ENCODE measurements at places on chromosomes 3 and 15.

GRCh38 chr15:31585240-31585639 lies 258.6 kb downstream of the KLF13 start:
- no peak for DNase-seq

DNA sequence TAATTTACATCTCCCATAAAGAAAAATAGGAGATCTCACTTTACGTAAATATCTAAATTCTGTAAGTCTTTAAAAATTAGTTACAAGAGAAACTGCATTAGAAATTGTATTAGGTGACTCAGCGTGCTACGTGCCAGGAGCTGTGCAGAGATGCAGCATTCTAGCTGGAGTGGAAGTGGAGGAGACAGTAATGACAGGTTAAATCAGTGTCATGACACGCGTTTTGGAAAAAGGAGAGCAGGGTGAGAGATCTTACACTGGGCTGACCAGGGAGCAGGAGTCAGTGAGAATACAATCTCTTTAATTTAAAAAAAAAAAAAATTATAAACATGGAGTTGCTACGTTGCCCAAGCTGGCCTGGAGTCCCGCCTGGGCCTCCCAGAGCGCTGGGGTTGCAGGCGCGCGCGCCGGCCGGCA lies 635 bp downstream of the TUBGCP5 start:
- no peak for DNase-seq

DNA sequence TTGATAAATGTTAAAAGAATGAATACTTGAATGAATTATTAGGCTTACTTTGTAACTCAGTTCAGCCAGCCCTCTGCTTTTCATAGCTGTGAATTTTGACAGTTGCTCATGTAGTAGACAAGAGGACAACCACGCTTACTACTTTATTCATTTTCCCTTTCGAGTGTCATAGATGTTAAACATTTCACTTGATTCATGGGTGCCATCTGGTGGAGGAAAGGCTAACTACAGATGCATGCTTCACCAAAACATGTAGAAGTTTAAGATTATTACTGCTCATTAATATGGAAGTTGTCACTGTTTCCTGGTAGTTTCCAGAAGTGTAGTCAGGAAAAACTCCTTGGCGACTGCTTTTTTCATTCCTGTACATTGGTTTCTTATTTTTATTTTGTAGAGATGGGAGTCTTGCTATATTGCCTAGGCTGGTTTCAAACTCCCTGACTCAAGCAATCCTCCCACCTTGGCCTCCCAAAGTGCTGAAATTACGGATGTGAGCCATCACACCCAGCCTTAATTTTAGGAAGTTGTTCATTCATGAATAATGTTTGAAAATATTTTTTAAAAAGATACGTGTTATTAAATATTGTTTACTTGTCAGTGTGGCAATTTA lies 163.2 kb downstream of the B3GALNT1 start:
- no peak for DNase-seq

GRCh38 chr15:70516408-70517193 lies 246.8 kb downstream of the UACA start:
- no peak for DNase-seq

- DNase-seq: no peak
These were observed 801.2 kb upstream of the ARPP21 start for GRCh38 chr3:34837848-34838741.

Data from cortex of kidney (tissue), 1 donor.